ENCODE measurements at places on chromosomes 7 and 10.

- DNase-seq = no peak
These were observed 98.1 kb downstream of the LRRC4 start for GRCh38 chr7:127933146-127933545.

- DNase-seq = no peak
These were observed 3.5 kb upstream of the KCP start for GRCh38 chr7:128913870-128914565.

- DNase-seq = no peak
These were observed 110.4 kb downstream of the INSYN2A start for GRCh38 chr10:127085957-127086356.

DNA sequence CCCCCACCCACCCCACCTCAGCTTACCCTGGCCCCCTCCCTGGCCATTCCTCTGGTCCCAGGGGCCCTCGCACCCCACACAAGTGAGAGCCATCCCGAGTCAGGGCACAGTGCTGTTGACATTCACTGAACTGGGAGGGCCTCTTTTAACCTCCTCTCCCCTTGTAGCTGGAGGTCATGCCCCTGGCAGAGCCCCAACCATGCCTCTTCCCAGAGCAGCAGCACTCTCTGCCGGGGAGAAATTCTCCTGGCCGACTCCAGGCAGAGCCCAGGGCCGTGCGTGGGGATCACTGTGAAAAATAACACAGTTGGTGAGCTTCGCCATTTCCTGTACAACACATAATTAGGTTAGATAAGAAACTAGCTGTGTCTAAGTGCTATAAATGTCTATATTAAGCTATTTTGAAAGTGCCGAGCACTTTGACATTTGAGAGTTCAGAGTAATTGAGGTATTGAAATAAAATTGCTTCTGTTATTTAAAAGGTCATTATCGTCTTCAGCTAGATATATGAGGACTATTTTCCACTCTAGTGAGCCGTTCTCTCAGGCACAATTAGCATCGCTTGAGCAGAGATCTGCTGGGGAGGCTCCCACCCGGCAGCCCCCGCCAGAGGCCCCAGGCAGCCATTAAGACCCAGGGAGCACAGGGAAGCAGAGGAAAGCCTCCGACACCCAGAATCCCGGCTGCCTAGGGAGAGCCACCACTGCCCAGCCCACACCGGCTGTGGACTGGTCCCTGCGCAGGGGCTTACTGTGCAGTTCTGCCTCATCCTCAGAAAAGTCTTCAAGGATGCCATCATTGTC, 62.4 kb upstream of the LRRC18 start:
- no peak for DNase-seq

GRCh38 chr7:150435390-150436073, 14.9 kb upstream of the GIMAP8 start:
- DNase-seq = peak; percentile 80

DNA sequence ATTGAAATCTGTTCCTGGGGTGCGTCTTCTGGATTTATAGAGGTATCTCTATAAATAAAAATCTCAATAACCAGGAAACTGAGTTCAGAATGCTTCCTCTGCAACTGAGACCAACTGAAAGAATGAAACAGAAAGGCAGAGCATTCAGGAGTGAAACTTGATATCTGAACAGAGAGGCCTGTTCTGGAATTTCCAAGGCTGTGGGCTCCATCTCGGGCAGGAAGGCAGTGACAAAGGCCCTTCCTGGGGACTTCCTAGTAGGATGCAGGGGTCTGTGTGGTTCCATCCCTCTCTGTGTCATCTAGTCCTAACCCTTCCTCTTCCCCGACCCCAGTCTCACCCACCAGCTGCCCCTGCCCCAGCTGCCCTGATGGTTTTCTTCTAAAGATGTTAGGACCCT, 52.0 kb downstream of the JCAD start:
- DNase-seq = no peak

DNA sequence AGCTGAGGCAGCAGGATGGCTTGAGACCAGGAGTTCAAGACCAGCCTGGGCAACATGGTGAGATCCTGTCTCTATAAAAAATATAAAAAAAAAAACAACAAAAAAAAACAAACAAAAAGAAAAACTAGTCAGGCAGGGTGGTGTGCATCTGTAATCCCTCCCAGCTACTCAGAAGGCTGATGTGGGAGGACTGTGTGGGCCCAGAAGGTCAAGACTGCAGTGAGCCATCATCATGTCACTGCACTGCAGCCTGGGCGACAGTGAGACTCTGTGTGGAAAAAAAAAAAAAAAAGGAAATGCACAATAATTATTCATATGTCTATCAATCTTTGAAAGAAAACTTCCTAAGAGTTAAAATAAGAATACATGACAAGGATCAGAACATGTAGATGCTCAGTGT, 178.3 kb downstream of the SEM1 start:
- DNase-seq = no peak

- peak; percentile 37 for DNase-seq
These were observed 283.6 kb downstream of the ADRA2A start for GRCh38 chr10:111360260-111360925.

- no peak for DNase-seq
These were observed 18.5 kb upstream of the TRIM56 start for GRCh38 chr7:101066833-101067177.

GRCh38 chr10:13401142-13401541, 53.0 kb upstream of the SEPHS1 start:
- DNase-seq = no peak

DNA sequence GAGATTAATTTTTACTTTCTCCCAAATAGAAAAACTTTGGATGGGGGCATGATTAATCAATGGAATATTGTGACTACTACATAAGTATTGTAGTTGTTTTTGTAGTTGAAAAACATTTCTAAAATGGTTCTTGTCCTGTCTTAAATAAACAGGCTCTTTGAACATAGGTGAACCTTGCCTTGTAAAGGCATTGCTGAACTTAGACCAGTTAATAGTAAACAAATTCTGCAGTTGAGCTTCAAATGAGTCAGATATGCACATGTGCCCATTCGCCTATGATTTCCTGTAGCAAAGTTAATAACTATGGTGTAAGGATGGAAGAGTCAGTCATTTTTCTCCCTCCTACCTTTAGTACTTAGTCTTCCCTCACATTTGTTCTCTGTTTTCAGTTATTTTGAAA, 22.6 kb downstream of the CUTC start:
- DNase-seq = no peak

DNA sequence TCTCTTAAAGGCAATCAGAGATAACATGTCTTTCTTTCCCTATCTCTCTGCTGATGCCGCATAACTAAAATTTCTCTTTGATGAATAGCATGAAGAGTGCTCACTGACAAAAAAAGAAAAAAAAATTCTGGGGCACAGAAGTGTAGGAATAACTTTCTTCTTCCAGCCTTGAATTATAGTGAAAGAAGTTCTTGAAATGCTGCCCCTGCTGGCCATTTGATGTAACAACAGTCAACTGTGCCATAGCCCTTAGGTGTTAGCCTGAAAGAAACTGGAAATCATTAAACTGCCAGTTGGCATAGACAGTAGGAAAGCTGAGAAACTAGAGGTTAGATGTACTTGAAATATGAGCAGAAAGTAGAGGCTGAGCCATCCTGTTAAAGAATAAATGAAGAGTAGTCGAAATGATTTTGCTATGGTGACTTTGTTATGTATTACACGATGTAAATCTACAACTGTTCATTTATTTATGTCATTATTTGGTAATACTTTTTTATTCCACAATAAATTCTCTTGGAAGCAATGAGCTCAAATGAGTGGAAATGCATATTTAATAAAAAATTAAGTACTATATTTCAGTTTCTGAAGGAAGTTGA, 48.3 kb upstream of the FAM171A1 start:
- DNase-seq = peak; percentile 51

- DNase-seq = no peak
These were observed 52.3 kb downstream of the SKIDA1 start for GRCh38 chr10:21473135-21473534.

DNA sequence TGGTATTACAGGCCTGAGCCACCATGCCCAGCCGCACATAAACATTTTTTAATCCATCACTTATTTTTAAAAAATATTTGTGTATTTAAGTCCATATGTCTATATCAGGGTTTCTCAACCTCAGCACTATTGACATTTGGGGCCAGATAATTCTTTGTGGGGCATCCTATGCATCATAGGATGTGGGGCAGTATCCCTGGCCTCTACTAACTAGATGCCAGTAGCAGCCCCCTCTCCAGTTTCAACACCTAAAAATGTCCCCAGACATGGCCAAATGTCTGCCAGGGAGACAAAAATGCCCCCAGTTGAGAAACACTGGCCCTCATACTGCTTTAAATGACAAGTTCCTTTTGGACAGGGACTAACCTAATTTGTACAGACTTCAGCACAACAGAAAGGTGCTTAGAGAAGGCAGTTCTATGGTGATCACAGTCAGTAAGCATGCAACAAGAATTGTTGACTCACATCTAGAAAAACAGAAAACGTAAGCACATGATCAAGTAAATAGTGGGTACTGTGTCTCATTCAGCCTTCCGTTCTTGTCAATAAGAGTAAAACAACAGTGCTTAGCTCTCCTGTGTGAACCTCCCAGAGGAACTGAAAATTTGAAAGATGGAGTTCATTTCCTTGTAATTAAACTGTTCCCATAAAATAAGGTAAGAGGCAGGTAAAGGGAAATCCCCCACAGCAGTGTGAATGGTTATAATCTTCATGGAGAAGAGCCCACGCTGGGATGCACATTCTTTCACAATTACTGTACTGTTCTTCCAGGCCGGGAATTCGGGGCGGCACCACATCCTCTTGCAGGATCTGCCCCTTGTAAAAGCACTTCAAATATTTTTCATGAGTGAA, 17.3 kb upstream of the ADRB1 start:
- DNase-seq = no peak

DNA sequence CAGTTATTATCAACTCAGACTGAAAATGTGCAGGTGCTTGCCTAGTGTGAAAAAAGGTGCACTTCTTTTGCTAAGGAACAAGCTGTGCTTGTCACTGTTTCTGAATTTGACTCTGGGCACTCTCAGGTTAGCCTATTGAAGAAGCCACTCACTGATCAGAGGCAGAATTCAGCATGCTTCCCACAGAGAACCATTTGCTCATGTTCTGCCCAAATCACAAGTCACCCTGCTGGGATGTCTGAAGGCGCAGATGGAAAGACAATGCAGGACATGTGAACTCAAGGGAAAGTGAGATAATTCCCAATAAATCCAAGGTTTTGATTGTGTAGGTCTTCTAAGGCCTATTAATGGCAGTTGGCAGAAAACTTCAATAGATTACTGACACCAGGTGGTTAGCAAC, 47.8 kb upstream of the CSTF2T start:
- DNase-seq = peak; percentile 11

- DNase-seq = peak; percentile 81
These were observed 15.1 kb upstream of the NME8 start for GRCh38 chr7:37833107-37833817.

- DNase-seq = no peak
These were observed 103.8 kb downstream of the CPEB3 start for GRCh38 chr10:92187101-92187500.

DNA sequence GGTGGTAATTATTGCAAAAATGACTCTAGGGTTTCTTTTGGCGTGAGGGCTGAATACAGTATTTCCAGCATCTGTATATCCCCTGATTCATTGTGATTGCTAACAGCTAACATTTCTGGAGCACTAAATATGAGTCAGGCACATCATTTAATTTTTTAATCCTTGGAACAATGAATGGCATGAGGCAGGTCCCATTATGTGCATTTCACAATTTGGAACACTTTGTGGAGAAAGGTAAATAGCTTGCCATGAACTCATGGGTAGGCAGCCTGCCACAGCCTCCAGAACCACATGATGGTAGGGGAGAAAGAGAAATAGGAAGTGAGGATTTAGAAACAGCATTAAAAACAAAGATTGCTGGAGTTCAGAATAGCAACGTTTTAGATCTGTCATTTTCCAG, 1.7 kb downstream of the NPTX2 start:
- no peak for DNase-seq

GRCh38 chr10:110746254-110746826, 102.2 kb downstream of the RBM20 start:
- DNase-seq = peak; percentile 56

DNA sequence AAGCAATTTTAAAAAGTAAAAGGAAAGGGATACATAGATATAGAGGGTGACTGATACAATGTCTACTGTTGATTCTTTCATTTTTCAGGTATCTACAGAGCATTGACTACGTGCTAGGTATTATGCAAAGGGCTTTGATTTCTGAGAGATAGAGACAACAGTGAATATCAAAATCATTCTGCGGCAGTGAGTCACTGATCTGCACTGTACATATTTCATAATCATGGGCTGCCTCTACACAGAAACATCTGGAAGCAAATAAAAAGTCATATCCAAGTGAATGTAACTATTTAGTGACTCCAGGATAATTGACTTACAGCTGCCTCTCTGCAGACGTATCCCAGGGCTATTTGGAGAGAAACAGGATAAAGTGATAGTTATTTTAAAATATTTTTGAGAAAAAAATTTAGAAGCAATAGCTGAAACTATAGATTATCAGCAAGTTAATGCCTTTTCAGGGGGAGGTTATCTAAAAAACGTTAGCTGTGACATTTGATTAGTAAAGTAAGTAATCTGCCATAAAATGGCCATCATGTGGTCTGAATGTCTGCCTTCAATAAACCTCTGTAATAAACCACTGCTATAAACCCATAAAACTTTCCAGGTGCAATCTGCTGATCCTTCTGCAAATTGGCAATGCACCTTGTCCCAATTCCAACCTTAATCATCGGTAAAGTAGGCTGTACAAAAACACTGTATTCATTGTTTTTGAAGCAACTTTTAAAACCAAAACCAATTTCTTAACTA, 43.7 kb downstream of the CPXM2 start:
- DNase-seq = no peak

GRCh38 chr10:72174297-72174662, 41.5 kb upstream of the ANAPC16 start:
- no peak for DNase-seq

- DNase-seq = no peak
These were observed 10.1 kb downstream of the CHN2 start for GRCh38 chr7:29204491-29205272.

DNA sequence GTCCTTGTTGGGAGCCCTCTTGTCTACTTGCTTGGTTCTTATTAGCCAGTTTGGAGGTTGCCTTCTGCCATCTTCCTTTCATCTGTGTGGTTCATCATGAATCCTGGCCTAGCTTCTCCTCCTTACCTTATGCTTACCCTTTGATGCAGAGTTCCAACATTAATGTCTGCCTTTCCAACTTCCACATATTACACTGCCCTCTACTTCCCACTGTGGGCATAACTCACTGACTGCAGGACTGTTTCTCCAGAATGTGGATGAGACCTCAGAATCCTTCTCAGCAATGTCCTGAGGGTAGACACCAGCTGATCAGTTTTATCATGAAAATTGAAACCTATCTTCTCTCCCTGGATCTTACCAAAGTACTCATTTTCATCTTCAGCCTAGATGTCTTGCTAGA, 491.0 kb downstream of the LRMDA start:
- DNase-seq = peak; percentile 14

- no peak for DNase-seq
These were observed 111.5 kb downstream of the PLXNA4 start for GRCh38 chr7:132464740-132465139.

GRCh38 chr7:68107261-68107660, 1110.6 kb downstream of the TYW1 start:
- no peak for DNase-seq

- DNase-seq = no peak
These were observed 522.9 kb downstream of the NRG3 start for GRCh38 chr10:82397854-82398253.

Measured in pons (tissue), 1 donor.